Left ventricle myocardium inferior (tissue), 1 donor: ENCODE measurements at places on chromosomes 4 and X. TPM values are rescaled to one million over a fixed set of nuclear protein-coding genes. Genes with fewer than 3 reads are reported as not detected.

Gene NPY1R
- 1.6 TPM for total RNA-seq

Gene ADGRL3
- total RNA-seq = 6.1 TPM

DNA sequence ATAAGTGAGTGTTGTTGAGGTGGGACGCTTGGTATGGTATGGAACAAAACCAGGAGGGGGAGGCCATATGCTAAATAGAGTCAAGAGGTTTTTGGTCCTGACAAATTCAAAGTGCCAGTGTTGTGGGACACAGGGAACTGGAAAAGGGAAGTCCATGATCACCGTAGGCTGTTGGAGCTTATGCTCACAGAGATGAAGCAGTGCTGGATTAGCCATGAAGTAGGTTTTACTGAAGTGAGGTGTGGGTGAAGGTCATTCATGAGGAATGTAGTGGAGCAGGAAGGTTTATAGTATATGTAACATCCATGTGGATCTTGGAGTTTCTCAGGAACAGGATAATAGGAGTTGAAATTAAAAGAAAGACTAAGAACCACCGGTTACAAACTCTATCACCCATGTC is 256.1 kb upstream of the PITX2 start:
- no peak for DNase-seq

- no peak for DNase-seq
Measured at GRCh38 chr4:7510066-7510465, 75.3 kb upstream of the PSAPL1 start.

DNA sequence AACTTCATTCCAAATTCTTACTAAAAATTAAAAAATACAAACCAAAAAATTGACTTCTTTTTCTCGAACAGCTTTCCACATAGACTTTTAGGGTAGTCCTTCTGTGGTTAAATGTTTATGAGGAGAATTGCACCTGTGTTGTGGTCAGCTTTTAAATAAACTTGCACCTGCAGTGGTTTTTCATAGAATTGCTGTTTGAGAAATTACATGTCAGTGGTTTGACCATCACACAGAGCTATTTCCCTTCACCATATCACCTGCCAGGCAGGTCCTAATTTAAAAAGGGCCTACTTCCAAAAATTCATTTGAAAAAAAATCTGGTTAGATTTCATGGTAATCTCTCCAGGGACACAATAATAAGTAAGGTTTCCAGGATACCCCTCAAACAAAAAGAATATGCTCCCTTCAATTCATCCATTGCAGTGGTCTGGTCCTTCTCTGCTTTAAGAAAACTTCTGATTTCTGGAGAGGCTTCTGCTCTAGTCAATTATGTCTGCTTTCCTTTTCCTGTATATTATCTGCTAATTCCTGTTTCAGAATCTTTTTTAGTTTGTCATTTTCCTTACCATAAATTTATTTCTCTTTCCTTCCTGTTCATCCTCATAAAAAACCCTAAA is 9.8 kb upstream of the UTP3 start:
- DNase-seq = no peak

DNA sequence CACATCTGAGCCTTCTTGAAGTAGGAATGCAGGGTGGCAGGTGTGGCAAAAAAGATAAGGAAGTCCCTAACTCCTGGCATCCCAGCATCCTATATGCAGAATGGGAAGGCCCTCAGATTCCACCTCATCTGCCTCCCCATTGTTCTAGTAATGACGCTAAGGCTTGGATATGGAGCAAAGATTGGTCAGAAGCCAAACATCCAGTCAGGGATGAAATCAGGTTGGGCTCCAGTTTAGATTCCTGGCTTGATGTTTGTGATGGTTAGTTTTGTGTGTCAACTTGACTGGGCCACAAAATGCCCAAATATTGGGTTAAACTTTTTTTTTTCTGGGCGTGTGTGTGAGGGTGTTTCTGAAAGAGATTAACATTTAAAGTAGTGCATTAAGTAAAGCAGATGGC is 39.6 kb upstream of the MAGEA4 start:
- DNase-seq = no peak

- no peak for DNase-seq
Measured at GRCh38 chr4:26484032-26484515, 6.2 kb downstream of the CCKAR start.

DNA sequence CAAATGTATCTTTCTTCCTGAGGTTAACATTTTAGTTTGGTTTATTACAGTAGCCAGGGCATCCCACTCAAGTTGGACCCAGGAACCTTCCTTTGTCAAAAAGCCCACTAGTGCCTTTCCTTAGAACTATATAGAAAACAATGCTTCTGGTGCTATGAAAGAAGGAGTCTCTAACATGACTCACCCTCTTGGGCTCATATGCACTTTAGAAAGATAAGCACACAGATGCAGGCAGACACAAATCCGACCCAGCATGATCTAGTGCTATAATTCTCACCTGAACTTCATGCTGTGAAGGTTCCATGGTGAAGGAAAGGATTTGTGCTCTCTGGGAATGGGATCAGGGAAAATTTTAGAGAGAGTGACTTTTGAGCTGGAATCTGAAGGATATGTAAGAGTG is 289.4 kb downstream of the ANKRD50 start:
- DNase-seq = no peak

- no peak for DNase-seq
Measured at GRCh38 chr4:8322794-8323704, 53.5 kb downstream of the HTRA3 start.
